ENCODE measurements at places on chromosomes 2 and 18. TPM values are rescaled to one million over a fixed set of nuclear protein-coding genes. Genes with fewer than 3 reads are reported as not detected.

GRCh38 chr2:46001741-46002506 is 295.3 kb upstream of the EPAS1 start:
- DNase-seq = no peak

- no peak for DNase-seq
Measured at GRCh38 chr2:68762665-68763064, 28.1 kb downstream of the ARHGAP25 start.

- DNase-seq = no peak
Measured at GRCh38 chr18:12656938-12657683, 796 bp downstream of the SPIRE1 start.

- DNase-seq = no peak
Measured at GRCh38 chr2:97797355-97797754, 84.0 kb downstream of the ZAP70 start.

GRCh38 chr2:238898534-238899281 is 50.8 kb downstream of the TWIST2 start:
- no peak for DNase-seq

DNA sequence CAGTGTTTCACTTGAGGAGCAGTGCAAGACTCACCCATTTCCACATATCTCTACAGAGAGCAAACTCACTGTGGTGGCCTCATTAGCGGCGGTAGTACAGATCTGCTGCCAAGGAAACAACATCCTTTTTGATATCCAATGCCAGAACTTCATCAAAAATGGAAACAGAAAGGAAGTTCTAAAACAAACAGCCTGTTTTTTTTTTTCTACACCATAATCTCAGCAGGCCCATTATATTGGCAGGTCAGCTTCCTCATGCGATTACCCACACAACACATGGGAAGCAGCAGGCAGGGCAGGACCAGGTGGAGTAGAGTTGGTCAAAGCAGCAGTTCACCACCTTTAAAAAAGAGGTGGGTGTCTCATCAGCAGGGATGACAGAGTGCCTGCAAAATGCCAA is 678.9 kb upstream of the CELF4 start:
- DNase-seq = no peak

- no peak for DNase-seq
Measured at GRCh38 chr2:127044977-127045661, 61.8 kb downstream of the BIN1 start.

GRCh38 chr18:63297687-63298399 is 21.7 kb downstream of the BCL2 start:
- no peak for DNase-seq

GRCh38 chr2:71282493-71282892 is 49.1 kb upstream of the ZNF638 start:
- DNase-seq = no peak

DNA sequence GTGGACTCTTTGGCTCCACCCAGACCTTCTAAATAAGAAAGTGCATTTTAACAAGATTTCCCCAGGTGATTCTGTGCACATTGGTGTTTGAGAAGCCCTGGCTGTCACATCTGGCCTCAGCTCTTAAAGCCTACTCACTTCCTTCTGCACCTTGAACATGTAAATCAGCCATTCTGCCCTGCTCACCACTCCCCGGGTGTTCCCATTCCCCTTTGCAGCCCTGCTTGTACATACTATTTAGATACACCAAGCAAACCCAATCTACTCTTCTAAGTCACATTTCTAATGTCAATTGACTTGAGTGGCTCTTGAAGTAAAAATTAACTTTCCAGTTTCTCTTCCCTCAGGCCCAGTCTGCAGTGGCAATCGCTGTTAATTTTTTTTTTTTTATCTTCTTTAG is 13.1 kb upstream of the SCN1A start:
- no peak for DNase-seq

GRCh38 chr2:75133621-75134570 is 65.4 kb downstream of the TACR1 start:
- no peak for DNase-seq

GRCh38 chr2:218871345-218872302 is 9.0 kb upstream of the WNT10A start:
- no peak for DNase-seq

- no peak for DNase-seq
Measured at GRCh38 chr2:94987074-94988020, 38.2 kb upstream of the MAL start.

DNA sequence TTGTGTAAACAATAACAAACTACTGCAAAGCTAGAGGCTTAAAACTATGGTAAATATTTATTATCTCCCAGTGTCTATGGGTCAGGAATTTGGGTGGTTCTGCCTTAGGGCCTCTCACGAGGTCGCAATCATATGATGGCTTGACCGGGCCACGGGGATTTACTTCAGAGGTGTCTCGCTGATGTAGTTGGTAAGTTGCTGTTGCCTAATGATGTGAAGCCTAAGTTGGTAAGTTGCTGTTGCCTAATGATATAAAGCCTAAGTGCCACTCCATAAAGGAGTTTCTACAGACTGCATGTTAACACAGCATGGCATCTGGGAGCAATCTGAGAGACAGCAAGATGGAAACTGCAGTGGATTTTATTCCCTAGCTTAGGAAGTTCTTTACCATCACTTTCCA is 35.8 kb downstream of the FMNL2 start:
- DNase-seq = no peak

- no peak for DNase-seq
Measured at GRCh38 chr2:110677080-110677479, 783 bp downstream of the BUB1 start.

DNA sequence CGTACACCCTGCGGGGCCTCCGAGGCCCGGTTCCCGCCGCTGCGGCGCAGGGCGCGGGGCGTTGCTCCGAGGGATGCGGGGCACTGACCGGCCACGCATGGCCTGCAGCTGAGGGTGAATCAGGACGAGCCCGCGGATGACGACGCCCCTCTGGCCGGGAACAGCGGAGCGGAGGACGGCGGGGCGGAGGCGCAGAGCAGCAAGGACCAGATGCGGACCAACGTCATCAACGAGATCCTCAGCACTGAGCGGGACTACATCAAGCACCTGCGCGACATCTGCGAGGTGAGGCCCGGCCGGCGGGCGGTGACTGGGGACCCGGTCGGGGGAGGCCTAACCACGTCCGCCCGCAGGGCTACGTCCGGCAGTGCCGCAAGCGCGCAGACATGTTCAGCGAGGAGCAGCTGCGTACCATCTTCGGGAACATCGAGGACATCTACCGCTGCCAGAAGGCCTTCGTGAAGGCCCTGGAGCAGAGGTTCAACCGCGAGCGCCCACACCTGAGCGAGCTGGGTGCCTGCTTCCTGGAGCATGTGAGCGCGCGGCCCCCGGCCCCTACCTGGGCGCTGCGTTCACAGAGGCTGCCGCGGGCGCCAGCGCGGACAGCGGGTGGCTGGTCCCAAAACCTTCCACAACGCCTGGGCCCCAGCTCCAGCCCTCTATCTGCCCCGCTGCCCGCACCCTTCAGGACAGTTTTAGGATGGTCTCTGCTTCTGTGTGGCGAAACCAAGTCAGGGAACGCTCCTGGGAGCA is 53.2 kb downstream of the FAM168B start:
- DNase-seq = no peak

- DNase-seq = no peak
Measured at GRCh38 chr2:163732727-163733126, 3.1 kb downstream of the FIGN start.

GRCh38 chr2:66569321-66569851 is 134.5 kb downstream of the MEIS1 start:
- DNase-seq = no peak

GRCh38 chr18:23519734-23520133 is 16.4 kb downstream of the RMC1 start:
- no peak for DNase-seq

GRCh38 chr18:8984131-8984721 is 118.3 kb upstream of the NDUFV2 start:
- DNase-seq = no peak

DNA sequence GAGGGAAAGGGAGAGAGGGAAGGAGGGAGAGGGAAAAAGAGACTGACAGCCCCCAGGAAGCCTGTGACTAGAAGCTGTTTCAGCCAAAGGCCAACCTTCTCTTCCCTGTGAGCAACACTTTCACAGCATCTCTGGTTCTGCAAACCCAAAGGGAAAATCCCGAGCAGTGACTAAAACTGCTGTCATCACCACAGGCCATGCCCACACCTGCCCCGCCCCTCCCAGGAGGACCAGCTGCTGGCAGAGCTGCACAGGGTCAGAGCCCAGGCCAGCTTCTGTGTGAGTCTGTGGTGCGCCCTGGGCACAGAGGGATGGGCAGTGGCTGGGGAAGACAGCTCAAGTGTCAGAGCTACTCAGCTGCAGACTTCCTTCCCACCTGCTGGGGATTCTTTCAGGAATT is 64.9 kb upstream of the OTOS start:
- DNase-seq = no peak

DNA sequence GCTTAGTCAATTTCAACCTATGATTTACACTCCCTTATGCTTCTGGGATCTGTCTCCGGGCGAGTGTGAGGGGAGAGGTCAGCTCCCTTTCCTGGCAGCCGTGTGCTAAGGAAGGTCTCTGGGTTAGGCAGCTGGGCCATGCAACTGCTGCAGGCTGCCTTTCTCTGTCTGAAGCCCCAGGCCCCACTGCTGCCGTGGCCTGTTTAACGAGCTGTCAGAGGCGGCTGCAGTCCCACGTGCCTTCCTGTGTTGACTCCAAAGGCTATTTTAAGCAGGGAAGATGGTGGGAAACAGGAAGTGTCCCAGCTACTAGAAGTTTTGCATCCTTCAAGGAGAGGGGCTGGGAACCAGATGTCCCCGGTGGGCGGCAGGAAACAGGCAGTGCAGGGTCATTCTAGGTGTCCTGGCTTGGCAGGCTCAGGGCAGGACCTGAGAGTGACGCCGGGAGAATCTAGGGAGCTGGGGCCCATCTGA is 186.4 kb downstream of the TNS1 start:
- DNase-seq = no peak

GRCh38 chr18:59002974-59003594 is 136.6 kb upstream of the SEC11C start:
- DNase-seq = no peak

DNA sequence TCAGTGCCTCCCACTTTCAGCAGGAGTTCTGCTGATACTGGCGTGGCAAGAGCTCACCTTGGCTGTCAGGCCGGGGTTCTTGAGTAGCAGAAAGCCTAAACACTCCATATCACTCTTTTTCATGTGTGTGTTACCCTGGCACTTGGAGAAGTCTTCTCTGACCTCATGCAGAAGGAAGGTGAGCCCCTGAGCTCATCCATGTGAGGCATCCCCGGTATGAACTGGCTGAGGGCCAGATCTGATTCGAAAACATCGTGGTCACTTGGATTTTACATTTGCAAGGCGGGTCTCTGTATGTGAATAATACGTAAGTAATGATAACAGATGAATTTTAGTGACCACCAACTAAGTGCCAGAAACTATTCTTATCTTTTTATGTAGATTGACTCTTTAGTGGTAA is 93.6 kb downstream of the RAPGEF4 start:
- no peak for DNase-seq

DNA sequence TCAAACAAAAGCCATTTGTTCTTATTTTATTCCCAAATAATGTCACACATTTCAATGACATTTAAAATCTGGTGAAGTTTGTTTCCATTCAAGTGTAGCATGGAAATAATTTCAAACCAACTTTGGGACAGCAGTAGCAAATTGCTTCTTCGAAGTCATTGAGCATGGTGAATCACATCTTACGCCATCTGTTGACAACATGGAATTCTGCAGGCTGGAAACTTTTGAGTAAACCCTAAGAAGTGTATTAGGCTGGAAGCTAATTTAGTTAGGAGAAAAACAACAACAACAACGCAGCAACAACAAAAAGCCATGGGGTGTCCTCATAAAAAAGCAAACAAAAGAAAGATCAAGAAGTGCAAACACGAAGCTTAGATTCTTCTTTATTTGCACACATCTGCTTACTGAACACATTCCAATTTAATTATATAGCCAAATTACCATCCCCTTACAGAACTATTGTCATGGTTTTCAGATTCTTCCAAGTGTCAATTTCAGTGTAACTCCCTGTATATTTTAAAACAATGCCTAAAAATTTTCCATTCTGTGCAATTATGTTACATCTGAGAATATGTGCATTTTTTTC is 659.0 kb upstream of the CDH7 start:
- no peak for DNase-seq

TRIM43 gene
- not detected for total RNA-seq

CXCR2 gene
- total RNA-seq = not detected

NEU2 gene
- total RNA-seq = not detected

CYTIP gene
- total RNA-seq = 21.2 TPM

CYS1 gene
- 13.5 TPM for total RNA-seq

TMEM178A gene
- 5.4 TPM for total RNA-seq

ANKRD29 gene
- total RNA-seq = 5.6 TPM

SLC5A6 gene
- 26.0 TPM for total RNA-seq

GBX2 gene
- total RNA-seq = not detected

XPO1 gene
- 43.3 TPM for total RNA-seq

TRIM54 gene
- 0.41 TPM for total RNA-seq

PDE1A gene
- 31.7 TPM for total RNA-seq

AKAIN1 gene
- not detected for total RNA-seq
